ENCODE measurements at places on chromosomes 5 and 9.

GRCh38 chr9:346111-346571 lies 131.5 kb downstream of the DOCK8 start:
- DNase-seq, result no peak

DNA sequence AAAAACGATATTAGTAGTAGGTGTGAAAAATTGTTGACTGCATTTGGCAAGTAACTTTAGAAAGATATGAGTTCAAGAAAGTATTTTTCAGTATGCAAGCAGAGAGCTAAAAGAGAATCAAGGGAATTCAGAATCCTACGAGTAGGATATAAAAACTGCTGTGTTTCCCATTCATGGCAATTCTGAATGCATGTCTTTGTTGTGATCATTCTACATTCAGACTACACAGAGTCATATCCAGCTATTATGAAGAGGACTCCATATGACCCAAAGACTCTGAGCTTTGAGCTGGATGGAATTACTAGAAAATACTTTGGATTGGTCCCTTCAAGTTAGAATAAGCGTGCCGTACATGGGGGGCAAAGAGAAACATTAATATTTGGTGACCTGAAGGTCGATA lies 12.0 kb downstream of the IFNE start:
- DNase-seq, result no peak

DNA sequence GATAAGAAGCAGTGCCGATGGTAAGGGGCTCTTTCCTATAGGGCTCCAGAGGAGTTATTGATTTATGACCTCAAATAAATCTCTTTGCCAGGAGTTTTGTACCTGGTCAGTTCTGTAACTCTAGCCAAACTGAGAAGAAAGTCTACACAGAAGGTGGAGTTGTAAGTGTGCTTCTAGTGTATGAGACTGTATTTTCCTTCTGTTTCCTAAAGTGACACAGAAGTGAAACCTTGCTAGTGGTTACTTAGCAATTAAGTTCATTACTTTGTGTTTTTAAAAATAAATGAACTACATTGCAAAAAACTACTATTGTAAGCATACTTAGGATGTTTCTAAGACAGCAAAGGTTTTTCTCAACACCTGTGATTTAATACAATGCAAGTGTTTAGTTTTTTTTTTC lies 48.7 kb upstream of the ACTBL2 start:
- DNase-seq, result no peak

DNA sequence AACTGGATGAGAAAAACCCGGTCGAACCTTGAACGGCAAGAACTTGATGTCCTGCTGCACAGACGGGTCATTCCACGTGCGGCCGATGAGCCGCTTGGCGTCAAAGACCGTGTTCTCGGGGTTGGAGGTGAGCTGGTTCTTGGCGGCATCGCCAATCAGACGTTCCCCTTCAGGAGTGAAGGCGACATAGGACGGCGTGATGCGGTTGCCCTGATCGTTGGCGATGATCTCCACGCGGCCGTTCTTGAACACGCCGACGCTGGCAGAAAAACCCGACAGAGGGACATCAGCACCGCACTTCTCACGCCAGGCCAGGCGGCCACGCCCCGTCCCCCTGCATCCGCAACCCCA lies 519 bp downstream of the HSPA5 start:
- DNase-seq, result no peak

DNA sequence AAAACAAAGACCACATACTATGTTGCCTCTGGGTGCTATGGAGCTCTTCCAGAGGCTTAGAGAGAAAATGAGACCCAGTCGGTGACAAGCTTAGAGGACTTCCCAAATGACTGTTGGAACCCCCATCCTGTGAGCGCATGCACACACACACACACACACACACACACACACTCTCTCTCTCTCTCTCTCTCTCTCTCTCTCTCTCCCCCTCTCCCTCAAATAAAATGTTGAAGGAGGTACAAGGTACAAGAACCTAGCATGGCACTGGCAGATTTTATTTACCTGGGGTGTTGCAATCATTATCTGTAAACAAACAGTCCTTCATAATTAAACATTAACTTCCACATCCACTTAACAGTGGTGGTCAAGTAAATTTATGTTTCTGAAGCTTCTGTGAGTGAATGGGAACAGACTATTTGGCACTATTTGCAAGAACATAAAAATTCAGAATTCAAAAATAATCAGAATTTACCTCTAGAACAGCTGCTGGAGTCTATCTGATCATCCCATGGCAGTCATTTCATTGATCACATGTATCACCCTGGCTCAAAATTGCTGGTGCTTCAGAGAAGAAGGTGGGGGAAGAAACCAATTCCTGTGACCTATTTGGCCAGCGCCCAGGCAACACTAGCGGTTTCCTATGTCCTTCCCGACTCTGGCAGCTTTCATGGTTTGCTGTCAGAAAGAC lies 24.9 kb downstream of the TRPM3 start:
- no peak for DNase-seq

DNA sequence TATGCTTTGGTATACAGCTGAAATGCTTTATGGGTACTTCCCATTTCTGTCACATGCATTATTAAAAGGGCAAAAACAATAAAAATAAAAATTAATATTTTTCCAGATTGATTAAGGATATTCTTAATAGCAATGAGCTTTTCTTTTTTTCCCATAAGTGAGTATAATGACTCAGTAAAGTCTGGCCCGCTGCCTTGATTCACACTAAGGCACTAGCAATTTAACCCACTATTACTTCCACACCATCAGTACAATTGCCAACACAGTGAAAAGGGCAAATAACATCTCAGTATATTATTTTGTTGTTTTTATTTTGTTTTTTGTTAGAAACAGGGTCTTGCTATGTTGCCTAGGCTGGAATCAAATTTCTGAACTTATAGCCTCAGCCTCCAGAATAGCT lies 150.1 kb downstream of the RNF180 start:
- no peak for DNase-seq

- DNase-seq, result no peak
Measured at GRCh38 chr9:130868230-130868629, 28.4 kb downstream of the QRFP start.

DNA sequence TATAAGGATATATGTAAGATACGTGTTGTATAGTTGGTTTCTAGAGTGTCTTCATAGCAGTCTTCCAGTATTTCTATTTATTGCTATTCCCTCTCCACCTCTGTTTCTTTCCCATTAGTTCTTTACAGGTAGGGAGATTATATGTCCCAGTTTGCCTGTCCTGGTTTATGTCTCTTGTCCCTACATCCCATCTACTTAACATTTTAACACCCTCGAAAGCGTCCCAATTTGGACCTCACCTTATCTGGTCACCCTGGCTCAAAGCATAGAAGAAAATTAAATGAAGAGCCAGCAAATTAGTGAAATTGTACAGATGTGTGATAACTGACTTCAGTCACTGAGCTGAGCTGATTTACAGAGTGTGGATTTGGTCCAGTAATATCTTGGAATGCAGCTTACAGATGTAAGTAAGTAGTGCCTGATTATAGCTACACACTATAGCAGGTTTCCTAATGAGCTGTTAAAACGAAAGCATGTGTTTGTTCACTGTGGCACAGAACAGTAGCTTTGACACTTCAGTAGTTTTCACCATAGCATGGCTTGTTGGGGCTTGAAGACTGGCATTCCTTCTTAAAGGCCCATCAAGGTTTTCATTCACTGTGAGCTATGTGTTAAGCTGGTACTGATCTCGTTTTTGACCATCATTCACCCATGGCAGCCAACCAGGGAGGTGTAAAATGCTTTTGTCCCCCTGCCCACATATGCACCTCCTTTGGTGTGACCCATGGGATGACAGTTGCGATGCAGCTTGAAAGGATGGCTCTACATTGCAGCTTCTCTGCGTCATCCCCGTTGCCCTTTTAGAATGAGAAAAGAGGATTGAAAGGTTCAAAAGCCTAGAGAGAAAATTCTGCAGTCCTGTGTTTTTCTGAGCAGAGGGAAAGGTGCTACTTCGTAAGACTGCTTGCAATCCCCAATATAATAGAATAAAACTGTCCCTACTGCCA lies 192.1 kb upstream of the DMRT1 start:
- DNase-seq, result no peak

DNA sequence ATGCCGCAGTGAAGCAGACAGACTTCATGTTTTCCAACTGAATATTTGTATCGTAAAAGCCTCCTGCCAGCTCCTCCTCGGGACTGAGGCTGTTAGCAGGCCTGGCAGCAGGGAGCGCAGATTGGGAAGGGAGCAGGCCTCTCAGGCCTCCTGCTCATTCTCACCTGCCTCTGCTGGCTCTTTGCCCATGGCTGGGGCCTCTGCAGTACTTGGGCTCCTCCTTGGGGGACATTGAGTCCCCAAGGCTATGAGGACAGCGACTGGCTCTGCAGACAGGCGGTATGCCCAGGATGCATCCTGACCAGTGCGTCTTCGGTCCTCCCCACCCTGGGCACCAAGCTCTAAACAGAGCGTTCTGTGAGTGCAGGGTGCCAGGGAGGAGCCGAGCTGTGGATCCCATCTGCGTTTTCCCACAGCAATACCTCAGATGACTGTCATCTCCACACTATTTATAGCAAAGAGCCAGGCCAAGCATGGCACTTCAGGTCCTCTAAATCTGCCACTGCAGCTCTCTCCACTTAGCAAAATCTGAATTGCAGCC lies 38.7 kb downstream of the TSTD2 start:
- no peak for DNase-seq

- DNase-seq, result no peak
Measured at GRCh38 chr5:105812304-105812703, 1858.4 kb downstream of the EFNA5 start.

DNA sequence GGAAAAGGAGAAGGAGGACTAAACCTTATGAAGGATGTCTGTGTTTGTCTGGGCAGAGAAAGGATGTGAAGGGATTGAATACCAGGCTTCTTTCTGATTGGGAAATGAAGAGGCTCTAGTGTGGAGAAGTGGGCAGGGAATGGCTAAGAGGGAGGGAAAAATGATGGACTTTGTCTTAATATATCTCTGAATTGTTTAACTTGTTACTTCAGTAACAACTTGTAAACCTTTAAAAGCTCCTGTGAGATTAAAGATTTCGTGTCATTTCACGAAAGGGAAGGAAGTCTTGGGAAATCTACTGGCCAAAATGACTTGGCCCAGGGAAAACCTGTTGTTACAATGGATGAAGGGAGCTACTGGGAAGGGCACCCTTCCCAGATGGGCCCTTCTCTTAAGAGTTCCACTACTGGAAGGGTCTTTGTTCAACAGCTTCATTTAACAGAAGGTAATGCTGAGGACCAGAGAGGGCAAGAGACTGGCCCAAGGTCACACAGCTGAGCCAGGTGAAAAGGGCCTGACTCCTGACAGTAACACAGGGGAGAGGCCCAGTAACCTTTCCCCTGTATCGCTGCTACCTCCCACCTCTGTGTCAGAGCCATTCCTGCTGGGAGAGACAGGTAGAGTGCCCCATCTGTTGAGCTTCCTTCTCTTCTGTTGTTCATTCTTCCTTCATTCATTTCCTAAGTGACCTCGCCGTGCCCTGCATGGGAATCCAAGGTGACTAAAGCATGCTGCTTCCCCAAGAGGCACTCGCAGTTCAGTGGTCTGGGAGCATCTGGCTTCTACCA lies 5.1 kb upstream of the TCOF1 start:
- DNase-seq, result no peak

- no peak for DNase-seq
Measured at GRCh38 chr5:65837139-65837538, 89.2 kb upstream of the ERBIN start.

GRCh38 chr5:17763301-17763700 lies 129.0 kb downstream of the TAF11L14 start:
- no peak for DNase-seq

GRCh38 chr9:7360513-7360912 lies 439.1 kb downstream of the DMAC1 start:
- DNase-seq, result no peak

DNA sequence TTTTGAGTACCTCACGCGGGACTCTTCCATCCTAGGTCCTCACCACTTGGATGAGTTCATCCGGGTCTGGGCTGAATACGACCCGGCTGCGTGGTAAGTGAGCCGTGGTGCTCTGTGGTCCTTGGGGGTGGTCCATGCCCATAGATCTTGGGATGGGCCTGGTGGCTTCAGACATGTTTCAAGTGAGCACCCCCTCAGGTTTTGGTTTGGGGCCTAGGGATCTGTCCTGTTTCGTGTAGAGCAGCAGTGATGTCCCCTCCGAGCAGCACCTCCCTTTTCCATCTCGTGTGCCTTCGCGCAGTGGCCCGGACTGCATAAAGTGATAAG lies 218.9 kb downstream of the CACNA1B start:
- DNase-seq, result no peak

DNA sequence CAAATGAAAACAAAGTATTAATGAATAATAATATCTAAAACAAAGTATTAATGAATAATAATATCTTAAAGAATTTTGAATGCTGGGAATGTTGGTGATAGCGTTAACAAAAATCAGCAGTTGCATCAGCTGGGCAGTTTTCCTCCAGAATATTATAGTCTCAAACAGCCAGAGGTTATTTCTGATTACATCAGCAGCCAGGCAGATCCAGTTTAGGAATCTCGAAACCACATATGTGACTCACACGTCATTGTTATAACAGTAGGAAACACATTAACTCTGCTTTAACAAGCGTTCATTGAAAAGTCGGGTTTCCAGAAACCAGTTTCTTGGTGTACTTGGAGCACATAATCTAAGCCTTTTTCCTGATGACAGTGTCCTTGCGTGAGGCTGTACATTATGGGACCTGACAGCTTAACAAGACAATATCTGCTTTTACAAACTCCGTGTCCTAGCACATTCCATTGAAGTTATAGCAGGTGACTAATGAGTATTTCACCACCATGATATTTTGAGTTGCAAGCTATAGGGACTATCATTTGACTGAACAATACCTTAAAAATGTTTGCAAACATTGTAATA lies 559.5 kb upstream of the KLF4 start:
- DNase-seq, result no peak

- no peak for DNase-seq
Measured at GRCh38 chr5:57186194-57186593, 12.3 kb downstream of the GPBP1 start.

- no peak for DNase-seq
Measured at GRCh38 chr5:77140350-77140749, 53.3 kb upstream of the ZBED3 start.

DNA sequence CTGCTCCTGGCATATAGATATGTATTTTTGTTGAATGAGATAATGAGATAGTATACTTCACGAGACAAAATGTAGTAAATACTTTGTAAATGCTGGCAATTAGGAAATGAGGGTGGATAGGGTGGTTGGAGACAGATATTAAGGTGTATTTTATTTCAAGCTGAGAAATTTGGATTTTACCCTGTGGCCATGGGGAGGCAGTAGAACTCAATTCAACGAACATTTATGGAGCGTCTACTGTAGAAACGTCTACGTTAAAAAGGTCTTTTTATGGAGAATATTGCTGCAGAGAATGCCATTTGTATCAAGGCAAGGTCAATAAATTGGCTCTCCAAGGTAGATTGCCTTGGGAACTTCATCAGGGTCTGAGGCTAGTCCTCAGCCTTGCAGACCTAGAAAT lies 21.5 kb upstream of the RALGPS1 start:
- DNase-seq, result no peak

Data from activated T-cell treated with anti-CD3 and anti-CD28 coated beads, Interleukin-2, amount 50 U/mL, for 1 hour (primary cell).